ENCODE measurements at places on chromosomes 11 and 22.

DNA sequence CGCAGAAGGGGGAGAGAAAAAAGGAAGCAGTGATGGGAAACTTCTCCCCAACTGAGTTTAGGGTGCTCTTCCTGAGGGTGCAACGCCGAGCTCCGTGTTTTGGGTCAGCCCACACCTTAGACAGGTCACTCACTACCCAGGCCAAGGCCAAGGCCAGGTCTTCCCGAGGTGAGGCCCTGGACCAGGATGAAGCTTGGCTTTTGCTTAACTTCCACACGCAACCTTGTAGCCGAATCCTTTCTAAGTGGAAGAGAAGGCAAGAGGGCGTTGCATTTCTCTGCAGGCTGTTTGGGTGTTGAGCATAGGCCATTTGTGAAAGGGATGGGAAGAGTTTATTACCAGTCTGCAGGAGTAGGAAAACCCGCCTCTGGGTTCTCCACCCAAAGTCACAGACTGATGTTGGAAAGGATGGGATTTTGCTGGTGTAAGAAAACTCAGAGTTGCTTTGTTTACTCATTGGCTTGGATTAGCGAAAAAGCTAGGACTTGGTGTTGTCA is 1.5 kb downstream of the KREMEN1 start:
- no peak for DNase-seq

DNA sequence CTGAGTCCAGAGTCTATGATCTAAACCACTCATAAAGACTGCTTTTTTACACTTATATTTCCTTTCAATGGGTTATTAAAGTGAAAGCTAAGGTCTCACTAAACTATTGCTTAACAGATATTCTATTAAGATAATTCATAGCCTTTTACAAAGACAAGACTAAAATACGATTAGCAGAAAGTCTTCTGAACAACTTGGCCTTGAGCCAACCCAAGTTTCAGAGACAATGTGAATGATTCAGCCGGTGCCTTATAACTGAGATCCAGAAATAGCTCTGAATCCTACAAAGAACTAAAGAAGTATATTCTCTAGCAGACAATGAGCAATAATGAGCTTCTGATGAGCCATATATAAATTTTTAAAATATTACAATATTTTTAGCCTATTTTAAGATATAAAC is 41.5 kb upstream of the CARD18 start:
- DNase-seq: no peak

GRCh38 chr22:29060251-29060869 is 1.3 kb downstream of the C22orf31 start:
- no peak for DNase-seq

- DNase-seq: no peak
Observed at GRCh38 chr11:35615921-35616900, 2.0 kb upstream of the FJX1 start.

DNA sequence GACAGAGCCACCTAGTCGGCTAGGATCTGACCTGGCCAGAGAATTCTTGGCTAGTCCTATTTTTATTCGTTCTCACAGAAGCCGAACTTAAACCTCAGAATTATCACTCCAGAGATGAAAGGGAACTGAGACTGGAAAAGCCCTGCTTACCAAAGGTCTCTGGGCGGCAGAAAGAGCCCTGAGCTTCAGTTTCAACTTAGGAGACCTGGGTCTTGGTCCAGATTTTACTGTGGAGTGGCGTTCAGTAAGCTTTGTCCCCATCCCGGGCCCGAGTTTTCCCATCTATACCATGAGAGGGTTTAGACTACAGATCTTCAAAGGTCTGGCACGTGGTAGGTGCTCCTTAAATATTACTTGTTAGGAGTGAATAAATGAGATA is 516 bp downstream of the NEU3 start:
- no peak for DNase-seq

GRCh38 chr22:33889748-33890147 is 30.5 kb downstream of the LARGE1 start:
- DNase-seq: no peak

- no peak for DNase-seq
Observed at GRCh38 chr22:28759861-28760560, 12.5 kb upstream of the CCDC117 start.

DNA sequence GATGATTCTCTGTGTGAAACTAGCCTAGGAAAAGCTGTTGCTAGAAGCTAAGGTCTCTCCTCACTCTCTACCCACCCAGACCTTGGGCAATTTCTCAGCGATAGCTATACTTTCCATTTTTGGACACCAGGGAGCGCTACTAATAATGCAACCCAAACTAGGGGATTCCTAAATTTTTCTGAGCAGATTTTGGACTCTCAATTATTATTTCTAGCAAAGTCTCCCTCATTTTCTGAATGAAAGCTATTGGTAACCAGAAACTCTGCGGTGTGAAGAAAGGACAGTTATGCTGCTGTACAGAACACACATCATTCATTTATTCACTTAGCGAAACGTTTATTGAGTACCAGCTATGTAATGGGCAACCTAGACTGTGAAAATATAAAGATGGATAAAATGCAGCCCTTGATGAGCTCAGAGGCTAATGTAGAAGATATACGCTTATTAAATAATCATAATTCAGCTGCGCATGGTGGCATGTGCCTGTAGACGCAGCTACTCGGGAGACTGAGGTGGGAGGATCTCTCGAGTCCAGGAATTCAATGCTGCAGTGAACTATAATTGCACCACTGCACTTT is 6.1 kb upstream of the STIM1 start:
- no peak for DNase-seq

GRCh38 chr11:123314972-123315371 is 115.1 kb upstream of the GRAMD1B start:
- DNase-seq: no peak

Measured in transverse colon (tissue), 4 donors.